Stimulated activated CD4-positive, alpha-beta T cell treated with anti-CD3 and anti-CD28 coated beads, Interleukin-4, amount 100 ng/mL, for 4 hours (primary cell): ENCODE measurements at places on chromosomes 1 and 21.

DNA sequence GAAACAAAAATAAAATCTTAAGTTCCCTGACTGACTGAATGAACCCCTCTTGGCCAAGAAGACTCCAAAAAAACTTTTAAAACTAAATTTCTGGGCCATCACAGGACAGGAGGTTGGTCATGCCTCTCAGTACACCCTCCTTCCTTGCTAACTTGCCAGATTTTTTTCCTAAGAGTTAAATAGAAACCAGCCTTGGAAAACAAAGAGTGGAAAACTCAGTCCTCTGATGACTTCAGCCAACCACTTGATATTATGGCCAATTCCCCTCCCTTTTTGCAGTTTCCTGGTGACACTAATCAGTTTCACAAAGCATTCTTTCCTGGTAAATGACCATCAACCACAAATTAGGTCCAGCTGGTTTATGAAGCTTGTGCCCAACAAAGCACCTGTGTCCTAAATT is 134.8 kb downstream of the ZNF648 start:
- DNase-seq = no peak

GRCh38 chr1:57872913-57873312 is 449.1 kb upstream of the DAB1 start:
- DNase-seq = no peak

DNA sequence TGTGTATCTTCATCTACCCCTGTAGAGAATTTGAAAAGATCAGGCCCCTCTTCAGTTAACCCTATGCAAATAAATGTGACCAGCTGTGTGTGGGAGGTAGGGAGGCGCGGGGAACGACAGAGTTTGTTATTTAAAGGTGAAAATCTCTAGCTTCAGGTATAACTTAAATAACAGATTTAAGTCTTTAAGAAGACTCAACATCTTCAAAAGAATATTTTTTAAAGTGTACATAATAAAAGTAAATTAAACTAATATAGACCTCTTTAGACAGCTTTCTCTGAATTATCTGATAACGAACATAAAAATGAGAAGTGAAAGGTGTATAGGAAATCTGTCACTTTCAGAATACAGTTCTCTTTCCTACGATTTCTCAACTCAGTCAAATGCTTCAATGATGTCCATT is 16.0 kb downstream of the ANGPTL3 start:
- DNase-seq = no peak

- no peak for DNase-seq
Observed at GRCh38 chr1:15850471-15851001, 3.0 kb downstream of the SPEN start.

GRCh38 chr1:207852576-207853371 is 58.2 kb downstream of the CD34 start:
- DNase-seq = no peak

GRCh38 chr1:67564193-67564592 is 120.8 kb upstream of the GADD45A start:
- DNase-seq = no peak

DNA sequence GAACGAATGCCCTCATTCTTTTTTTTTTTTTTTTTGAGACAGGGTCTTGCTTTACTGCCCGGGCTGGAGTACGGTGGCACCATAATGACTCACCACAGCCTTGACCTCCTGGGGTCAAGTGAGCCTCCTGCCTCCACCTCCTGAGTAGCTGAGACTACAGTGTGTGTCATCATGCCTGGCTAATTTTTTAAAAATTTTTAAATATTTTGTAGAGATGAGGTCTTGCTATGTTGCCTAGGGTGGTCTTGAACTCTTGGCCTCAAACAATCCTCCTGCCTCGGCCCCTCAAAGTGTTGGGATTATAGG is 69.4 kb downstream of the ALG14 start:
- DNase-seq = no peak

DNA sequence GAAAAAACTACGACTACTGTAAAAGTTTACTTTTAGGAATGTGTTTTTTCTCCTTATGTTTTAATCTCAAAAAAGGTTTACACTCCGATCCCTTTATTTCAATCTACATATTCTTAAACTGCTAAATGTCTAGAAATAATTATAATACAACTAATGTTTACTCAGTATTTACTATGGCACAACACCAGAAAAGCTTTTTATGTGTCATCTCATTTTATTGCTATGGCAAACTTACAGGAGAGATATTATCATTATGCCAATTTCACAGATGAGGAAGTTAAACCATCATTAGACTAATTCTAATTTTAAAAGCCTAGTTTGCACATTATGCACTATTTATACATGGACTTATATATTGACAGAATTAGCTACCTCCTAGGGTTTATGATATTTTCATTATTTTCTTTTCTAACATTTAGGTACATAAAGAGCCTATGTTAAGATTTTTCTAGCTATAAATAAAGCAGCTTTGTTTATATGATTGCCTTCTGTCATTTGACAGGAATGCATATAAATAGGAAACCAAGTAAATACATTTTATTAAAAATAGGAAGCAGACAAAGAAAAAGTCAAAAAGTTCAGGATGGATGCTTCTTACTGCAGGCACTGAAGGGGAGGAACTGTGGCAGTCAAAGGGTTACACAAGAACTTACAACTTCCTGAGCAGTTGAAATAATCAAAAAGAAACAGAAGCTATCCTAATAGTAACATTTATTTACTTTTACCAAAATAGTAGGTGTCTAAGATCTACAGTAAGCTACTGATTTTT is 442.4 kb downstream of the LTN1 start:
- no peak for DNase-seq

DNA sequence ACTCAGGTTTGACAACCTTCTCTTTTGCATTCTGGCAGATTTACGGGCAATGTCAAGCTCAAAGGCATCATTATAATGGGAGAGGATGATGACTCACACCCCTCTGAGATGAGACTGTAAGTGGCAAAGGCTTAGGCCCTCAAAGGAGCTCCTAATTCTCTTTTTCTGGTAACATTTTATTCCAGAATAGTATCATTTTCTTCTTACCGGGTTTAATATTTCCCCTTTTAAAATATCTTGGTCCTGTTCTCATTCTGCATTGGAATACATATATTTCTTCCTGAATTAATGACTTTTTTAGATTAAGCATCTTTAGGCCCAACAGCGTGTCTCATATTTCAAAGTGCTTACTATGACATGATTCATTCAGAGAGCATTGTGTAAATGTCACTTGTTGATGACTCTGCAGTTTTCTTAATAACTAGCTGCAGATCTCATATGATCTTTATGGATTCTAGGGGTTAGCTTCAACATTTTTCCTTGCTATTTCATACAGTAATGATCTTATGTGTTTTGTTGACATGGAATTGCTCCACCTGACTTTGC is 1.7 kb downstream of the PITHD1 start:
- DNase-seq = no peak

- DNase-seq = no peak
Observed at GRCh38 chr1:1703796-1704195, 11.2 kb upstream of the SLC35E2B start.

GRCh38 chr1:51519865-51520699 is 1.0 kb upstream of the EPS15 start:
- no peak for DNase-seq

DNA sequence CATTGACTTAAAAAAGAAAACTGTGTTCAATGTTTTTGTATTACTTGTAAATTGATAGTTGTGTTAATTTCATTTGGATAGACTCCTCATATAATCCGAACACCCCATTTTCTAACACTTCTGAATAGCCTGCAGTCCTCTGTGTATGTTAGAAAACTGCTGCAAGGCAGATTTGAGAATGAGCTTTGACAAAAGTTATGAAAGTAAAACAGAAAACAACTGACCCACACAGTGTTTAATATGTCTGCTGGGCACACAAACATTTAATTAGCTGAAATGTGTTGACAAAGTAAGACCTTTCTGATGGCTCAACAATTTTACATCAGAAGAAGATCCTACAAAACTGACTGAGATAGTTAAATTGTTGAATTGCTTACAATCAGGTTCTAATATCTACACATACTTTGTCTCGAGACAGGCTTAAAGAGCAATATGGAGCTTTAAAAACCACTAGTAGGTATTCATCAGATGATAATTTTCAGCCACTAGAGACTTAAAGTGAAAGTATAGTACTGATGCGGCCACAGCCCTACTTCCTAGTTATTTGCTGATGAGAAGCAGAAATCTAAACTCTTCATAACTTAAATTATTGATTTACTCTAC is 40.0 kb upstream of the PRMT6 start:
- DNase-seq = no peak

DNA sequence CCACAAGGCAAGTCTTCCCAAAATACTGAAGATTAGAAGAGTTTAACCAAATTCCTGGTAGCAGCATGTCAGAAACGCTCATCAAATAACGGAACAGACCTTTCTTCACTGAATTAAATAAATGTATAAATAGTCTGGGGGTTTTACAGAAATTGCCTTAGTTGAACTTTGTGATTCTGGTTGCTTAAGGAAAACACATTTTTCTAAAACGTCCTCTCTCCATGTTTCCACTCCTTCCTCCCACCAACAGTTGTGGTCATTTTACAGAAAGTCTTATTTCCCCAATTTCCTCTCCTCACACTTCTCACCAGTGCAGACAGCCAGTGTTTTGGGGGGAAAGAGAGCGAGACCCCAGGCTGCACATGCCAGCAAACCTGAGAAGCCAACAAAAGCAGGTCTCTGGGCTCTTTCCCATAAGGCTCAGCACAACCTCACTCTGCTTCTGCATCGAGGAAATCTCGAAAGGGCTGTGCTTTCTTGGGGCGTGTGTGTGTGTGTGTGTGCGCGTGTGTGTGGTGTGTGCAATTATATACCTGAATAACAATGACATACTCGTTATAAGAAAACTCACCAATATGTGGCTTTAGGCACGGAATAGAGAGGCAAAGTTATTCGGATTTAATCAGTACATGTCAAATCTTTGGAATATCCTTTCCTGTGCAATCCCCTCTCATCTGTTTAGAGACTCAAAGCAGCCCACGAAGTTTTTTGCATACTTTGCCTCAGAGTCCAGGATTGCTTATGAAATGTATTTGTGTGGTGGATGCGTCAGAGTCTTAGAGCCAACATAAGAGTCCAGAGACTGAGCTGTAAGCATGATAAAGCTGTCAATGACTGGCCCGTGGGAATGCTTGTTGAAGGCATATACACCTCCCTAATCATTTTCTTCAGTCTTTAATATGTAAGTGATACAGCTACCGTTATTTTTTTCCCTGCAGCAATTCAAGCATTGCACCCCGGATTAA is 2.0 kb downstream of the KCNJ15 start:
- no peak for DNase-seq

DNA sequence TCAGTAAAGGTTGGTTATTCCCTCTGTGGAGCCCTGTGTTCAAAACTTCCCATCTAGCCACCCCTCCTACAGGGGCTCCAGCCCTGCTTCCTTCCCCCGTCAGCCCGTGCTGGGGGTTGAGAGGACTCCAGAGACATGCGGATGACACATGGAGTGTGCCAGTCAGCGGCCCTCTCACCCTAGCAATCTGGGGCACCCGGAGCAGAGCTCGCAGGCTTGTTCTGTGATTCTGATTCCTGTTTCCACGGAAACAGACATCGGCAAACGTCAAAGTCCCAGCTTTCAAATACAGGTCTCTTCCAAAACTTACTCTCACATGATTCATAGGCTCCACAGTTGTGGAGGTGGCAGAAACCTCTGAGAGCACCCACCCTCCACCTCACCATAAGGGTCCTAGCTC is 9.8 kb upstream of the SSBP3 start:
- DNase-seq = no peak

DNA sequence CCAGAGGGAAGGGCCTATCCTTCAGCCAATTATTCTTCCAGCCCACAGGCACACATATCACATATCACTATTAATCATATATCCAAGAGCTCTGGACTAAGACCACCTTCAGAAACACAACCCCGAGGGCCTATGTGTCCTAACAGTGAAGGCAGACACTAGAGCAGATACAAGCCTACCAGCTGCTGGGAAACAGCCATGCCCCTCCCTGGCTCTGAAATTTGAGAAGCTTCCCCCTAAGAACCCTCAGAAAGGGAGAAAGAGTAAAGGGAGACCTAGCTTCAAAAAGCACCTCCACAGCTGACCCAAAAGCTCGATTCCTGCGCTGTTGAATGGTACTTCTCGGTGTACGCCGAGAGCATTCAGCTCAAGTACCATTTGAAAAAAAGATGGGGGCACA is 17.4 kb downstream of the CNN3 start:
- no peak for DNase-seq

- DNase-seq = no peak
Observed at GRCh38 chr1:168772428-168773060, 43.5 kb upstream of the DPT start.

- no peak for DNase-seq
Observed at GRCh38 chr1:17181781-17182464, 23.0 kb upstream of the PADI1 start.

DNA sequence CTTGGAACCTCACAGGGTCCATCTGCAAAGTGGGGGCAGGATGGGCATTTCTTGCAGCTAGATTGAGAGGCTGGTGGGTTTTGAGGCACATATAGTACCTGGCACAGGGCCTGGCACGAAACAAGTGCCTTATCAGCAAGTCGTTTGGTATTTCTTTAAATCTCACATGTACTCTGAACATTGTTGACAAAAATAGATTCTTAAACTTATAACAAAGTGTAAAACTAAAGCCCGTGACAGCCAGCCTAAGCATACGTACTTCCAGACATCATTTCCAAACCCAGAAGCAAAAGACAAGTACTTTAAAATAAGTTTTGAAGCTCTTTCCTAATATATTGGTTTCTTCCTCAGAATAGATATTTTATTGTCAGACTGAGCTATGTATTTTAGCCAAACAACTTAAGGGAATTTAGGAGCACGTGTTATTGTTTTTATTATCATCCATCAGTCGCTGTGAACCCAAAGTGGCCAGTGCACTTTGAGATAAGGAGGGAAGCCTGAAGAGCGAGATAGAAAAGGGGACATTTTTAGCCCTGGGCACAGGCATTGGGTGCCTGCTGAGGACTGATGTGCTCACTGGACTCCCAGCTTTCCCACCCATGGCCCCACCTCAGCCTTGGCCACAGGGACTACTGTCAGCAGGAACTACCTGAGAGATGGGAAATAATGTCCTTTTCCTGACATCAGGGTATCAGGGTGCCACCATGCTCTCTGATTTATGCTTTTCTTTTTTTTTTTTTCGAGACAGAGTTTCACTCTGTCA is 3.0 kb downstream of the FBLIM1 start:
- DNase-seq = no peak

GRCh38 chr1:100959502-100960060 is 63.7 kb downstream of the SLC30A7 start:
- no peak for DNase-seq

DNA sequence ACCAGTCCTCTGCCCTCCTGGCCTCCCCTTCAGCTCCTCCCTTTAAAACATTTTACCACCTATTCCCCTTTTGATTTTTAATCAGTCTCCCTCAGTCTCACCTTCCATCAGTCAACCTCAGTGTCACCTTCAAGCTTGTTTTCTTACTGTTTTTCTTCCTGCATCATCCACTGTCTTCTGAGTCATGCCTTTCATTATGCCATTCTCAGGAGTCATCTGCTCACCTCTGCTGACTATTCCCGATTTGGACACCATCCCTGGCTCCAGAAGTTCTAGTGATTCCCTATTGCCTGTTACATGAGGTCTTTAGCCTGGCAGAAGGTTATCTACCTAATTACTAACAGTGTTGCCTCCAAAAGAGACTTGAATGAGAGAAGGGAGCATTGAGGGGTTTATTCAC is 23.9 kb downstream of the NFASC start:
- DNase-seq = no peak
